ENCODE measurements at places on chromosomes 4 and X. TPM values are rescaled to one million over a fixed set of nuclear protein-coding genes. Genes with fewer than 3 reads are reported as not detected.
A peak's percentile ranks its signal among the peaks of the same experiment; 100 is the strongest.

IL13RA2 gene
- 0.32 TPM for total RNA-seq

- DNase-seq: peak; percentile 69
Measured at GRCh38 chrX:39757971-39758370, 339.8 kb downstream of the BCOR start.

GRCh38 chr4:185813133-185813532, 1.1 kb upstream of the SORBS2 start:
- no peak for DNase-seq

PCDH7 gene
- 19.7 TPM for total RNA-seq

DNA sequence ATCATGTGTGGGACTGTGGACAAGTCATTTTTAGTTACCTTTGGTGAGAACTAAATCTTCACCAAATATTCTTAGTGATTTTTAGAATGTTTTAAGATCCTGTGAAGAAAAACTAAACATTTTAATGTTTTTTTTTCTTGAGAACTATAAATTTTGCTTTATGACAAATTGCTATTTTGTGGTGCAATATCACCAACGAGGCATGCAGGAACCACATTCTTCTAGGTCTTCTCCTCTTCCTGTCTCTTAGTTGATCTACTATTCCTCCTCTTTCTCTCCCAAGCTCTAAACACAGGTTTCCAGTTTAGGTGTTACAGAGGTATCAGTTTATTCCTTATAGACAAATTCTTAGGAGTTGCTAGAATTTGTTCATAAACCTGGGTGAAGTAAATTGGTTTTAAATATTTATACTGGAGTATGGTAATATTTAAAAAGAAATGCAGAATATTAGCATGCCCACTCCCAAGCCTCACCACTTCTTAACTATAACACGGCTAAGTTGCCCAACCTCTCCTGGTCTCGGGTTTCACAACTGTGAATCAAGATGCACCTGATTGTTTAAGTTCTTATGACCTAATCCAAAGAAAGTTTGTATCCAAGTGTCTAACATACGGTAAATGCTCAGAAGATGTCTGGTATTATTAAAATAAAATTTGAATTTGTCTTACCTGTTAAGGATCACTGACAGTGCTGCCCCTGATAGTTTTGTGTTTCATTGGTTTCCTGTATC, 56.5 kb upstream of the CLNK start:
- no peak for DNase-seq

- peak; percentile 0 for DNase-seq
Measured at GRCh38 chr4:97867557-97868091, 275.7 kb downstream of the STPG2 start.

GRCh38 chr4:6855692-6856297, 53.8 kb upstream of the TBC1D14 start:
- no peak for DNase-seq

SMPX gene
- total RNA-seq: not detected

- no peak for DNase-seq
Measured at GRCh38 chr4:99436462-99436861, 1.3 kb upstream of the ADH7 start.

DNA sequence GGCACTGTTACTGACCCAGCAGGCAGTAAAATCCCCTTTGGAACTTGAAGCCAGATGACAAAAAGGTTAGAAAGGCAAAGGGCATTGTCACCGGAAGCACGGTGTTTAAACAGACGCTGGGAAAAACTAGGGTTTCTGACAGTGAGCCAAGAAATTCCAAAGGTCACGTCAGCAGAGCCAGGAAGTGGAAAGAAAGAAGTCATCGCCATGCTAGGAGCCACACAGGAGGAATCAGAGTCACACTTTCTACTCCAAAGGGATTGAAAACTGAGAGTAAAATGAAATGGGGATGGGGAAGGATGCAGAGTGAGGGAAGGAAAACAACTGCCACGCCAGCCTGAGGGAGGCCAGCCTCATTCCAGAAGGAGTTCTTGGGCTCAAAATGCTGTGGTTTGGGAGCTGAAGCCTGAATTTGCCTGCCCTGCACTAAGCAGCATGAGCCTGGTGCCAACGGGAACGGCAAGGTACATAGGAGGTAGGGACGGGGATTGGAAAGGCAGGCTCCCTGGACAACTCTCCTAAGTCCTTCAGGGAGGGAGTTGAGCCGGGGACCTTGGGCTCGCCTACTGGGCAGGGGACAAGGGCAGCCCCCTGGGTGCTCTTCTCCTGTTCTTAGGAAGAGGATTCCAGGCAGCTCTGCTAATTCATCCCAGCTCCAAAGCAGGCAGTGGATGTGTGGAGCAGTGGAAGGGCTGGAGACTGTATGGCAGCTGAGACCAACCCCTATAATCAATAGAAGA, 66.8 kb downstream of the SOWAHB start:
- DNase-seq: peak; percentile 86

DNA sequence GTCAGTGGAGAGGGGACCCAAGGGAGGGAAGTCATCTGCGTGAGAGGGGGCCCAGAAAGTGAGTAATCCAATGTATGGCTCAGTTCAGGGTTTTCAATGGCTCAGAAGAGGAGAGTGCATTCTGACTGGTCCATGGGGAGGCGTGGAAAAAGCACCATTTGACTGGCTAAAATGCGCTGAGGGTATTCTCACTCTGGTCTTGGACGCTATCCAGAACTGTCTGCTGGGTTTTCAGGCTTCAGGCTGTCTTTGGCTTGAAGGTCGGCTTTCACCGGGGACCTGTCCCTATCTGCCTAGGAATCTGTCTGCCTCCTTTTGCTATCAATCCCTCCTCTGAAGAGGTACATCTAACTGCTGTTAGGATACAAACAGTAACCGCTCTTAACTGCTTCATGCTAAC, 26.4 kb downstream of the EPGN start:
- no peak for DNase-seq

NPY5R gene
- not detected for total RNA-seq

- DNase-seq: no peak
Measured at GRCh38 chr4:108272046-108272445, 103.3 kb upstream of the LEF1 start.

DNA sequence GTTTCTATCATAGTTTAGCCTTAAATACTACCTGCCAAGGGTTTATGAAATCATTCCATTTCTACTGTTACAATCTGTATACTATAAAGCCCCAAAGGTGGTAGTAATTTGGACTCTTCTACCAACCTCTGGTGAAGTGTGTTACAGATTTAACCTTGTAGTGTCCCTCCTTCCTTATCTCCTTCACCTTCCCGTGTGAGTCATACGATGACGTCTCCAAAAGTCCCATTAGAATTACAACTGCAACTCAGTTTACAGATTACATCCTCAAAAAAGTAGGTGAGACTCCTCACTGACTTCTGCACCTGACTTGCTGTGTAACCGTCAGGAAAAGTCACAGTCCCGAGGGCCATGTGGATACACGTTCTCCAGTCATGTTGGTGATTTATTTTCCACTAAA, 219.0 kb downstream of the DCTD start:
- DNase-seq: no peak

DNA sequence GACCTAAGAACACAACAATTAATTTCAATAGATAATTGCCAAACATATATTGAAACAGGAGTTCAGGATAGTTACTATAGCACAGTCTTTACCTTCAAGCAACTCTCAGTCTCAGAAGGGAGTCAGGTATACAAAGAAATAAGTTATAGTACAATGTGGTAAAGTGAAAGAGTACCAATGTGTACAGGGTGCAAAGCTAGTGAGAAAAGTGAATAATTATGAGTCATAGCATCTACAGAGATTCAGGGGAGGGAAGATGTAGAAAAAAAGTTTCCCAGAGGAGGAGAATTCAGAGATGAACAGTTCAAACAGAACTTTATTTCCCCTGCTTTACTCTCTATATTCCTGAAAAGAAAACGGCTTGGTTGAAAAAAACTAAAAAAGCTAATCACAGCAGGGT, 22.7 kb upstream of the DKK2 start:
- no peak for DNase-seq

PNMA6A gene
- 0.53 TPM for total RNA-seq

DNA sequence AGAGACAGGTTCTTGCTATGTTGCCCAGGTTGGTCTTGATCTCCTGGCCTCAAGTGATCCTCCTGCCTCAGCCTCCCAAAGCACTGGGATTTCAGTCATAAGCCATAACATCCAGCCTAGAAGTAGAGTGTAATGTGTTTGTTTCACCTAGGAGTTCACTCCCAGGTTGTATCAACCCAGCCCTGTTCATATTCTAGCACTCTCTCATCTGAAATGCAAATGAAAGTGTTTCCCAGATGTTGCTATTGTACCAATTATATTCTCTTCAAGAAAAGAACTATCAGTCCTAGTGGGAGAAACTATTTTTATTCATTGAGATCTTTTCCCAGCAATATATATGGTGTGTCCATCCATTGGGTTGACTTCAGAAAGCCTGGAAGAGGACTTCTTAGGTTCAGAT, 72.6 kb downstream of the USP38 start:
- DNase-seq: no peak

DNA sequence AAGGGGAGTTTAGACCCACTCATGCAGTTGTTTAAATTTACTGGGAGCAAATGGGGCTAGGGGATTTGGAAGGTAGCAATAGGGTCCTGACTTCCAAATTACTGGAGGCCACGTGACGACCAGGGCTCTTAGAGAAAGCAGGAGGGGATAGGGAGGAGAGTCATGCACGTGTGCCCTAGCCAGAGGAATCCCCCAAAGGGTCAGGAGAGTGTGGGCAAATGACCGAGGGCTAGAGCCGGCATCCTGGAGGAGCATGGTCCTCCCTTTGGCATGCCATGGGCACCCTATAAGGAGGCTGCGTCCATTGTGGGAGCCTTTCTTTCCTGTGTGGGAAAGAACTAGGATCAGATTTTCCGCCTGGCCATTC, 25.5 kb upstream of the GPC4 start:
- no peak for DNase-seq

DNA sequence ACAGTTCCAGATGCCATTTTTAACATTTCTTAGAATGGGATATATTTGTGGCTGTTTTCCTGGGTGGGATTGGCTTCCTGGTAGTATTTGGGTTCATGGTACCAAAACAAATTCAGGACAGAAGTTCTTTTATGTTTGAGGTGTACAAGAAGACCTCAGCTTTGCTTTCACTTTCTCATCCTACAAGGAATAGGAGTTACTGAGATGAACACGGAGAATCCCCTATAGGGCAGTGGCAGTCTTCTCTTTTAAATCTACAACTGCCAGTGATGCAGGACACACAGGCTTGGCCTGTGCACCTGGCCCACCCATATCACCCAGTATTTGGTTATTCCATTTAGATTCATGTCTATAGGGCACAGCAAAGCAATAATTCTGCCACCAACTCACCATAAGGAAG, 35.2 kb downstream of the SLC10A7 start:
- no peak for DNase-seq

ITGB1BP2 gene
- 1.4 TPM for total RNA-seq

AKAP4 gene
- total RNA-seq: not detected

- no peak for DNase-seq
Measured at GRCh38 chrX:140502491-140503237, 2.2 kb downstream of the SOX3 start.

- DNase-seq: no peak
Measured at GRCh38 chrX:149819371-149819770, 37.6 kb downstream of the MAGEA9 start.

DNA sequence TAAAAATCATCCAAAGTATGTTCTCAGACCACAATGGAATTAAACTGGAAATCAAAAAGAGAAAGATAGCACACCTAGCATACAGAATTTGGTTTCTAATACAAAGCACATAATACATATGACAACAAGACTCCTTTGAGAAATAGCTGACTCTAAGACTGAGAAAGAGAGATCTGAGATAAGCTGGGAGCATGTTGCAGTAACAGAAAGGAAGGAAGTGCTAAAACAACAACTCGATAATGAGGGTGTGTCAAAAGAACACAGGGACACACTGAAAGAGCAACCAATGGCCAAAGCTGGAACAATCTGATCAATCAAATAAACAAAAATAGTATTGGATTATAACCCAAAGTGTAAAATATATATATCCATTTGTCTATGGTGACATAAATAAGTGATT, 586.6 kb downstream of the C4orf33 start:
- DNase-seq: no peak

GRCh38 chr4:165864271-165864670, 8.8 kb upstream of the TLL1 start:
- DNase-seq: no peak

NMU gene
- 0.20 TPM for total RNA-seq

DNA sequence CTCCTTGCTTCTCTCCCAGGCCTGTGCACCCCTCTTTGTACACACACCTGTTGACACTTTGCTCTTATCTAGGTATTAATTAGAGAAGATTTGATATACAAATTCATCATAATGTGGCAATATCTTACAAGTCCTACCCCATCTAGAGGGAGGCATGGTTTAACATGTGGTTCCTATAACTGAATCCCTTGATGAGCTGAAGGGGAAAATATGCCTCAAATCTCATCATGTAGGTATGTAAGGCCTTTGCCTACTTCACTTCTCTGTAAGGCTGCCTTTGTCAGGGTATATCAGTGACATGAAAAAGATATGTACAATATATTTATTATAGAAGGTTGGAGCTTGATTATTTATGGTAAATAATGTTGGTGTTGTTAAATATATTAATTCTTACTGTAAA, 31.9 kb downstream of the HTR2C start:
- DNase-seq: no peak

HAND2 gene
- total RNA-seq: 8.6 TPM

C4orf36 gene
- total RNA-seq: 0.40 TPM

GRCh38 chr4:14318671-14319070, 683.6 kb upstream of the CPEB2 start:
- no peak for DNase-seq
